NCI-H1436 treated with DMSO at 0.1 percent for 48 hours (cell line): ENCODE measurements at places on chromosomes 5 and 9.
A peak's percentile ranks its signal among the peaks of the same experiment; 100 is the strongest.

DNA sequence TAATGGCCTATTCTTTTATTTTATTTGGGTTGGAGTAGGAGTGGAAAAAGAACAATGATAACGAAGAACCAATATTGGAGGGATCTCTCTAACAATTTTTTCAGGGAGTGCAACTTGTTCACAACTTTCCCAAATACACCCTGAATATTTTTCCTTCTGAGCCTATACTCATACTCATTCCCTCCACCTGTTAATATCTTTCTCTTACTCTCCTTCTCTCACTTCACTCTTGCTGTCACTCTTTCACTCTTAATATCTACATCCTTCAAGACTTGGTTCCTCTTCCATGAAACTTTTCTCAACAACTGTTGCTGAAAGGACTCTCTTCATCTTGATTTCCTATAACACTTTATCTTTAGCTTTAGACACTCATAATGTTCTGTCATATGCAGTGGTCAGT, 39.0 kb upstream of the MYOT start:
- no peak for DNase-seq

GRCh38 chr9:7983490-7983889, 183.9 kb upstream of the DMAC1 start:
- DNase-seq = no peak

DNA sequence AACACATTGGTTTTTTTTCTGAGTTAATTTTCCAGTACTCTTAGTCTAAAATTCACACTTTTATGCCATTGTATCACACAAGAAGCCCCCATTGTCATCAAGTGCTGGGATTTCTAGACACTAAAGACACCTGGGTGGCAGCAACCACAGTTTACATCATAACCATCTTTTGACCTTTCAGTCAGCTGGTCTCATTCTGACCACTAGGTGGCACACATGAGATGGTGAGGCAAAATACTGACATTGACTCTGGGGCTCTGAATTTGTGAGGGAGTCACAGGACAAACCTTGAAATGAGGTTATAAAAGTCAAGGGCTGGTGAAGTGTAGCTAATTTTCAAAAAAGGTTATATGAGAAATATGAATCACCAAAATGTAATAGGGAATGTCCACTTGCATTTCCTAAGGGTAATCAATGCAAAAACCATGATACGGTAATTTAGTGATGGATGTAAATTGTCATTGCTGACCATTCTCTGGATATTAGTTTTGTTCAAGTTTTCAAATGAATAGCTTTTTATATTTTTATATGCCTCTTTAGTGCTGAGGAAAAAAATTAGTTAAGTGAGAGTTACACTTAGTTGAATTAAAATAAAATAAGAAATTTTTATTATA, 229.4 kb downstream of the DMAC1 start:
- DNase-seq = no peak

GRCh38 chr9:89388084-89388867, 70.0 kb downstream of the SECISBP2 start:
- DNase-seq = no peak

GRCh38 chr5:157460921-157461792, 1.1 kb downstream of the NIPAL4 start:
- DNase-seq = no peak

DNA sequence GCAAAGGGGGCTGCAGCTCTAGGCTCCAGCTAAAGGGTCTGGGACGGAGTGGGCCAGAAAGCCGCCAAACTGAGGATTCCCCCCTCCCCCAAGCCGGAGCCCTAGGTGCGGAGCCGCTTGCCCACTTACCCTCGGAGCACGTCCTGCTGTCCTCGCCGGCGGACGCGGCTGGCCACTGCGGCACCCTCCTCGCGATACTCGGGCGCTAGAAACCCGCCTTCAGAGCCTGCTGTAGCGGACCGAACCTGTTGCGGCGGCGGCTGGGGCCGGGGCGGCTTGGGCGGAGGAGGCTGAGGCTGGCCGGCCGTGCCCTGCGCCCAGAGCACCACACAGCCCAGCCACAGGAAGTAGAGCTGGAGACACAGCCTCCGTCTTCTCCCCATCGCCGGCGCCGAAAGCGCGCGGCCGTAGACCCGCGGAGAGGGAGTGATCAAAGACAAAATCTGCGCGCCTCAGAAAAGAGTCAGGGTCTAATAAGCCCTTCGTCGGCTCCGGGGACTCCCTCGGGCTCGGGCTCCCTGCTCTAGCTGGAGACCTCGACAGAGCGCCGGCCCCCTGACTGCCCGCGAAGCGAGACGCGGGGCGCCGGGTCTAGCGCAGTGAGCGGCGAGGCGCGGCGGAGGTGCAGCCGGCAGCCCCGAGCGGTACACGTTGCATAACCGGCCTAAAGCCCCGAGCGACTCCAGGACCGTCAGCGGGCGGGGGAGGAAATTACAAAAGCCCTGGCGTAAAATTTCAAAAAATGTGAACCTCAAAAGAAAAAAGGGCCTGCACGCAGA, 635 bp downstream of the FBN2 start:
- no peak for DNase-seq

GRCh38 chr5:138339091-138339456, 1.0 kb downstream of the FAM53C start:
- no peak for DNase-seq

DNA sequence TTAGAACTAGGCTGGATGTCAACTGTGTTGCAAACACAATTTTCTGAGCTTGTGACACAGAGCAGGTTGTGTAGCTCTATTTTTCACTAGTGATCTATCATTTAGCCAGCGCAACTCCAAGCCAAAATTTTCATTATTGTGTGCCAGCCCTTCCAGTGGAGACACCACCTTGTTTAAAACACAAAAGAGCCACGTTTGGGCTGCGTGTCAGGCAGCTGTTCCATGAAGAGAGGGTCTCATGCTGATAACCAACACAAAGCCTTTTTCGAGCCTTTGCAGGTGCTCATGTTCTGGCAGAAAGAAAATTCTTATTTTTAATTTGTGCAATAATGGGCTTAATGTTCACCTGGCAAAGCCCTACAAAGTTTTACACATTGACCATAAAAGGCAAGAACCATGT, 237.6 kb upstream of the RGMB start:
- DNase-seq = peak; percentile 6

- DNase-seq = no peak
These were observed 88.9 kb downstream of the SNCAIP start for GRCh38 chr5:122400938-122401337.

DNA sequence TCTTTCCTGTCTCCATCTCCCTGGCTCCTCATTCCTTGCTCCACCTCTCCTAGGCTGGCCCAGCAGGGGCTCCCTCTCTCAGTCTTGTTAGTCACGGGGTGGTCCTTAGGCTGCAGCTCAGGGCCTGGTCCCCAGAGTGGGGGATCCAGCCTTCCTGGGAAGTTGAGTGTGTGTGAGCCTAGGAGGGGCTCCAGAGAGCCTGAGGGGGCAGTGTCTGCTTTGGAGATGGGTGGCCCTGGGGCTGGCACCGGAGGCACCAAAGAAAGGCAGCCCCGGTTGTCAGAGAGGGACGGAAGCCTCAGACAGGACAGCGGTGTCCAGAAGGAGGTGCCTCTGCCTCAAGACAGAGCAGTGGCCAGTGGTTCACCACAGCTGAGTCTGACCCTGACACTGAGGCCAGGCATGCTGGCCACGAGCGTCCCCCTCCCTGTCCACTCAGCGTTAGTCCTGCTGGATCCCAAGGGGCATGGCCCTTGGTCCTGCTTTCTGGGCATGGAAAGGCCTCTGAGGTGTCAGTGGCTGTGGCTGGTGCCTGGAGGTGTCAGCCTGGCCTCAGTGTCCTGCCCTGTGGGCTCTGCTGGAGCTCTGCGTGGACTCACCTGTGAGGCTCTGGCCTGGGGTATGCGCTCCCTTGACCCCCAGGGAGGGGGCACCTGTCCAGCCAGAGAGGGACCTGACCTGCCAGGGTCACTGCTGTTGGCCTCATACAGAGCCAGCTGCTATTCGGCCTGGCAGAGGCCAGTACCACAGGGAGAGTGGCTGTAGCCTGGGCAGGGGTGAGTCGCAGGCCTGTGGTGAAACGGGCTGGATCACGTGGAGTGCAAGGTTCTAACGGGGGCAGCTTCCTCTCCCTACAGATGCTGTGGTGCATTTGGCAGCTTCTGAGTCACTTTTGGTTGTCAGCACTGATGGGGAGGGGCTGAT, 130.6 kb downstream of the CACNA1B start:
- DNase-seq = no peak

DNA sequence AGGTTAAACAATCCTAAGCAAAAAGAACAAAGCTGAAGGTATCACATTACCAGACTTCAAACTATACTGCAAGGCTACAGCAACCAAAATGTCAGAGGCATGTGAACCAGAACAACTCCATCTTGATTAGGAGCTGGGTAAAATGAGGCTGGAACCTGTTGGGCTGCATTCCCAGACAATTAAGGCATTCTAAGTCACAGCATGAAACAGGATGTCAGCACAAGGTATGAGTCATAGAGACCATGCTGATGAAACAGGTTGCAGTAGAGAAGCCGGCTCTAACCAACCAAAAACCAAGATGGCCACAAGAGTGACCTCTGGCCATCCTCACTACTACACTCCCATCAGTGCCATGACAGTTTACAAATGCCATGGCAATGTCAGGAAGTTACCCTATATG, 252.0 kb downstream of the RASEF start:
- no peak for DNase-seq

GRCh38 chr9:4435197-4435596, 55.1 kb upstream of the SLC1A1 start:
- no peak for DNase-seq

GRCh38 chr9:27168496-27168895, 59.5 kb downstream of the TEK start:
- DNase-seq = no peak

DNA sequence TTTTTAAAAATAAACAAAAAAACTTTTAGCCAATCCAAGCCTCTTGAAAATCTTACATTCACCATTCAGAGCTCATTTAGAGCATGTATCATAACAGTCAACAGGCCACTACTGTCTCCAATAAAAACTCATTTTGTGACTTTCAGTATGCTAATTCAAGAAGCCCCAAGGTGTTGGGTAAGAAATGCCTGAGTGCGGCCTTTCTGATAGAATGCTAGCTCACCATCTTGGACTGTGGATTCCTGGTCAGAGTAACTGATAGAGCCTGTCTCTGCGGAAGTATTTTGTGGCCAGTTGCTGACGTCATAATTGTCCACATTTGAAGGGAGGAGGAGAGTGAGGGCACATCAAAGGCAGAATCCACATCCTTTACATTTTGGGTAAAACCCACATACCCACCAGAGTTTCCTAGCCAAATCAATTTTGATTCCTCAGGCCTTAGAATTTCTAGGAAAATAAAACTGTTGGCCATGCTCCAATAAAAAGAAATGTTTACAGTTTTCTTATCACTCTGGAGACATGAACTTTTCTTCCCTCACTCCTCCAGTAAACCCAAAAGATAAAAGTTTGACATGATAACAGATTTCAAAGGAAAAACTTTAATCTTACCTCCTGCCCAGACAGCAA, 41.1 kb upstream of the ERCC6L2 start:
- DNase-seq = no peak
